Esophagus muscularis mucosa (tissue), 4 donors: ENCODE measurements at places on chromosomes 2 and 18.

DNA sequence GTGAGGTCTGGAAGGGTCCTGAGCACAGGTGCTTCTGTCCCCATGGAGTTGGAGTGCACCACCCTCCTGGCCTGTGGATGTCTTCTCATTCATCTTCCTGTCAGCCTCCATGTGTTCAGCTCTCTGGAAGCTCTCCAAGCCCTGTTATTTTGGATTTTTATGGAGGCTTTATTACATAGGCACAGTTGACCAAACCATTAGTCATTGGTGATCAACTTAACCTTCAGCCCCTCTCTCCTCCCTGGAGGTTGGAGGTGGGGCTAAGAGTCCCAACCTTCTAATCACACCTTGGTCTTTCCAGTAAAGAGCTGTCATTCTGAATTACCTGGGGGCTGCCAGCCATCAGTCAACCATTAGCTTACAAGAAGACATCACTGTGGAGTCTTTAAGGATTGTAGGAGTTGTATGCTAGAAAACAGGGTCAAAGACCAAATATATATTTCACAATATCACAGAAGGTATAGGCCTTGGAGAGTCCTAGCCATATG lies 7.5 kb upstream of the MCFD2 start:
- DNase-seq, result no peak

DNA sequence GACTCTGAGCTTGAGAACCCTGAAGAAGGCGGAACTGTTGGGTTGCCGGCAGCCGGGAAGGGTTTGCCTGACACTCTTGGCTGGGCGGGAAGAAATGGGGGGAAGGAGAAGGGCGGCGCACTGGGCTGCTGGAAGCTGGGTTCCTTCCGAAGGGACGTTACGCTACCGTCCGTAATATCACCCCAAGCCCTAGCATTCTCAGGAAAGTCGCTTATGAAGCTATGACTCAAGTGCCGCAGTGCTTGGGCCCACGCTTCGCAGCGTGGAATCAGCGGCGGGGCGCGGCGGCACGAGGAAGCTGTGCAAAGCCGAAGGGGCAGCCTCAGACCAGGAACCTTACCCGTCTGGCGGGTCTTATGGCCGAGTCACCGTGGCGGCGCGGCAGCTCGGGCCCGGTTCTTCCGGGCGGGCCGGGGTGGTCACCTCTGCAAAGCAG lies 50.2 kb upstream of the SIGLEC15 start:
- peak; percentile 96 for DNase-seq

DNA sequence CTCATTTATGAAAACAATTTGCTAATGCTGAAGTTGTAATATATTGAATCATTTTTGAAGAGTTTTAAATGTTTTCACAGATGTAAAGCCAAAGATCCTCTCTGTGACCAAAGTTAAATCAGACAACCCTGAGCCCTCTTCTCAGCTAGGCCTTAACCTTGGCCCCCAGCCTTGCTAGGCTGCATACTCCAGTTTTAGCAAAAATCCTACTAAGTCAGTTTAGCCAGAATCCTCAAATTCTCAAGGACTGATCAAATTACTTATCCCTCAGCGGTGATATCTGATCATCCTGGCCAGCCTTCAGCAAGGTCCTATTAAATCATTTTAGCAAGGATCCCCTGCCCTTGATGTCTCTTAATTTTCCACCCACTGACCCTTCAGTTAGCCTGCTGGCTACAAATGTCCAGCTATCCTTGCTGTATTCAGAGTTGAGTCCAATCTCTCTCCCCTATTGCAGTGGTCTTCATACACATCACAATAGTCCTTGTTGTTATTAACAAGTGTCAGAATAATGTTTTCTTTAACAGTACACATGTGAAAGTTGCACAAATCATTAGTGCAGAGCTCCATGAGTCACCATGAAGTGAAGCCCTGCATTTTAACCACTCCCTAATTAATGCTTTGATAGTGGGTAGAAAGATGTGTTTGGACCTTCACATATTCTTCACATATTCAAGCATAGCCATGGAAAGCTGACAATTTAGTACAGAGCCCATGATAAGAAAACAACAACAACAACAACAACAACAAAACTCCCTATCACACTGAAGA lies 206.4 kb downstream of the NBAS start:
- DNase-seq, result no peak

DNA sequence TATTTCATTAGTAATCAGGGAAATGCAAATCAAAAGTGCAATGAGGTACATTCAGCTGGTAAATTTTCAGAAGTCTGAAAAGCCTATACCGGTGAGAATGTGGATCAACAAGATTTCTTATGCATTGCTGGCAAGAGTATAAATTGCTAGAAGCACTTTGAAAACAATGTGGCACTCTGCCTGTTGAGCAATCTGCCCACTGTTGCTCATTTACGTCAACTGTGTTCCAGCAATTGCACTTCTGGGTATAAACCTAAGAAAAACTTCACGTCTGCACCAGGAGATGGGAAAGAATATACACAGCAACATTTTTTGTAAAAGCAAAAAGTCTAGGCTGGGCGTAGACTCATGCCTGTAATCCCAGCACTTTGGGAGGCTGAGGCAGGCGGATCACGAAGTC lies 40.8 kb downstream of the MTERF4 start:
- DNase-seq, result no peak

- DNase-seq, result no peak
These were observed 671.0 kb upstream of the ACVR2A start for GRCh38 chr2:147173798-147174197.

DNA sequence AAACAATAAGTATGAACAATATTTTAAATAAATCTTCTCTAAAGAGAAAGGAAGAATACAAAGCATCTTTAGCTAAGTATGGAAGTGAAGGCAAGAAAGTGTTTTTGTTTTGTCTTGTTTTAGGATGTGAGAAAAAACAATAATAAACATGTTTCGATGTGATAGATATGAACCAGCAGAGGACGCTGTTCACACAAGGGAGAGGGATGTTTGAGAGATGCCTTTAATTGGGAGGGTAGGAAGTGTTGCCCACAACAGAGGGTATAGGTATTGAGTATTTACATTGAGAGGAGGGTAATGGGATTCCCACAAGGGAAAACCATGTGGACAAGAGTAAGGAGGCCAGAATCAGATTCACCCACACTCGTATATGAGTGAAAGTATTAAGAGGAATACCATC lies 55.1 kb downstream of the CDH19 start:
- DNase-seq, result no peak

GRCh38 chr2:33111002-33111446 lies 164.3 kb downstream of the LTBP1 start:
- DNase-seq, result no peak

- DNase-seq, result peak; percentile 10
These were observed 69.7 kb downstream of the LRATD1 start for GRCh38 chr2:14702258-14702657.

DNA sequence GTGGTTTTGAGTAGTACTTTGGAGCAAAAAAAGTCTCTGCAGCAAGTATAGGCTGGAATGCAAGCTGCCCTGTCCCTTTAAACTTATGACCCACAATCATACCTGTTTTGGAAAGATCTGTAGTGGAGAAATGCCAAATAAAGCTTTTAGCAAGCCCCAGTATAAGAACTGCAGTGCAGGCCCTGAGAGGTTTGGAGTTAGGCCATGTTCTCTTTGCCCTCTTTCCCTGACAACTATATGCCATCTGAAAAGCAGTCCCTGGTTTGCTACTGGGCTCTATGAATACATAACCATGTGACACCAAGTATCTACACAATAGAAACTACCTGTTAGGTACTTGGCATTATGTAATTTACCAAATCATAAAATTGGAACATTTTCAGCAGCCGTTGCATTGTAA lies 267.4 kb upstream of the HNMT start:
- no peak for DNase-seq

GRCh38 chr2:157596992-157597681 lies 31.5 kb downstream of the ACVR1C start:
- DNase-seq, result no peak

GRCh38 chr2:172403881-172404468 lies 23.4 kb upstream of the ITGA6 start:
- no peak for DNase-seq

DNA sequence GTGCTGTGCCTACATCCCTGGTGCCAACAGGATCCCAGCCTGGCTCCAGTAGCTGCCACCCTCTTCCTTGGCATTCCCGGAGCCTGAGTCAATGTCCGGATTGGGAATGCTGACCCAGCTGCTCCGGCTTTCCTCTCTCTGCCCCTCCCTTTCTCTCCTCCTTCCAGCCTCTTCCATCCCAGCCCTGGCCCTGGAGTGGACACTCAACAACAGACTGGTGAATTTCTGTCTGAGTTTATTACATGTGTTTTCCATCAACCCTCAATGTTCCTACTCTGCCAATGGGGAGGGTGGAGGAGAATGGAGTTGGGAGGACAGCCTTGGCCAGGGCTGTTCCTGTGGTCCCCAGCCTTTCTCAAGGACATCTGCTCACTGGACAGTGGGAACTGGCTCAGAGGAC lies 917 bp upstream of the PRKAG3 start:
- DNase-seq, result no peak

DNA sequence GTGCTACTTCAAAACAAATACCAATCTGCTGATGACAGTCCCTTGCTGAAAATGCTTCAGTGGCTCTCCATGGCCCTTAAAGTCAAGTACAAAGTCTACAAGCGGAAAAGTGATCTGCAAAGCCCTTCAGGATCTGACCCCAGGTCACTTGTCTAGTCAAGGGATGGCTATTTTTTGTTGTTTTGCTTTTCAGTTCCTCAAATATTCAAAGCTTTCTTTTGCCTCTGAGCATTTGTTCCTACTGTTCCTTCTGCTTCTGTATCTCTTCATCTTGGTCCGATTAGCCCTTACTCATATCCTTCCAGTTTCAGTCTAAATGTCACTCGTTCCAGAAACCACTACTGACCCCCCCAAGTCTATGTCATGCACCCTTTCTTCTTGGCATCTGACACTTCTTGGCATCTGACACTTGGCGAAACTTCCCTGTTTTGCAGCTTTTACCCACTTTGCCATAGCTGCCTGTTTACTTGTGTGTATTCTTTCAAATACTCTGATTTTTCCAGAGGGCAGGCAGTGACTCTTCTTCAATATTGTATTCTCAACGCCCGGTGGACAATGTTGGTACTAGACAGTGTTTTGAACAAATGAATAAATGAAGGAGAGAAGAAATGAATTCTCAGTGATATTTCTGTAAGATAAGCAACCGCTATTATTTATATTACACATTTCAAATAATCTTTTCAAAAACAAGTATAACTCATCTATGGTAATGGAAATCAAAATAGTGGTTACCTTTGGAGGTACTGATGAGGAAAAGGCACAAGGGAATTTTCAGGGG lies 175.9 kb upstream of the FN1 start:
- no peak for DNase-seq

- no peak for DNase-seq
These were observed 639.9 kb downstream of the DCC start for GRCh38 chr18:52979892-52980291.

DNA sequence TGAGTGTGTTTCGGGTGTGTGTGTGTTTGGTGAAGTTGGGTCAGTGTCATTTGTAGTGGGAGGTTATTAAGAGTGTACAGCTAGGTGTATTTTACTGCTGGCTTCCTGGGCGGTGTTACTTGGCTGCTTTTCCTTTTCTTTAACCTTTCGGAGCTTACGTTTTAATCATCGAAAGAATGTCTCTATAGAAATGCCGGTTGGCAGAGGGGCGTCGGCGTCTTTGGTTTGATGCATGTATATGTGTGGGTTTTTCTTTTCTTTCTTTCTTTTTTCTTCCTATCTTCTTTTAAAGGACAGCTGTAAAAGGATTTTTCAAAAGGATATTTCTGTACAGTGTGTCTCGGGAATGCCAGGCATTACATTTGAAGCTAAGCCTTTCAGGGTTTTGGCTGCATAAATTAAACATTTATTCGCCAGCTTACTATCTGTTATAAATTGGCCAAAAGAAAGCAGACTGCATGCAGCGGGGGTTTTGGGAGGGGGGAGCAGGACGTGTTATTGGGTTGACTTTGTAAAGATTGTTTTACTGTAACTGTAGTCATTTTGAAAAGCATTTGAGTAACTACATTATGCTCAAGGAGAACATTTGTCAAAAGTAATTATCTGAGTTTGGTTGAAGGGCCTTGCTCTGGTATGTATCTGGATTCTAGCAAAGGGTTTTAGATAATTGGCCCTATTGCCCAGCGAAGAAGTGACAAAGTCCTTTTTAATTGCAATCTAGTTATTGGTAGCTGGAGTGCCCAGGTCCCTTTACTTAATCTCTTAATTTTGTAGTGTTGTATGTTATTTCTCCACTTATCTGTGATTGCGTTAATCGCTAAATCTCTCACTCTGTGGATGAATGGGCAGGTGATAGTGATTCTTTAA lies 1.6 kb downstream of the ASXL3 start:
- no peak for DNase-seq

GRCh38 chr2:67446491-67446911 lies 49.4 kb downstream of the ETAA1 start:
- DNase-seq, result no peak

DNA sequence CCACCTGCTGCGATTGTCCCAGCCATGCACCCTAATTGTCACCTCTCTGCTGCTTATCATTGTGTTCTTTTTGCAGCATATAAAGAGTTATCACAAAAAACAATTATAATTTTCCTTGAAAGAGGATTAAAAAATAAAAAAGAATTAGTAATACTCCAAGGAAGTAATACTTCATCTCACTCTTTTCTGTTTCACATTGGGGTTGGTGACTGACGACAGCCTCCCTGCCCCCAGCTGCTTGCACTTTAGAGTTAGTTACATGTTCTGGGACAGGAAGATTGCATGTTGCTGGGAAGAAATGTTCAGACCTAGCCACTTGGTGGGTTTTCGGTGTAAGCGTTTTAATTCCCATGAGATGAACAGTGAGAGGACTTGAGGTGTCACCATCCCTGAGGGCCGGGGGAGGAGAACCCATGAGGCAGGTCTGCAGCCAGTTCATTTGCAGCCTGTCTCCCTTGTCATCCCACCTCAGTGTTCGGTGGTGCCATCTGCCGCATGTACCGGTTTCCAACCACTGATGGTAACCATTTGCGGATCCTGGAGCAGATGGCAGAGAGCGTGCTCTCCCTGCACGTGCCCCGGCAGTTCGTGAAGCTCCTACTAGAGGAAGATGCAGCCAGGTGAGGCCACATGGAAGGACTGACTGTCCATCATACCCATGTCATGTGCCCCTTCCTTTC lies 69.1 kb downstream of the COA5 start:
- peak; percentile 77 for DNase-seq
